HS-5 (cell line): ENCODE measurements at places on chromosomes 5 and 9.

DNA sequence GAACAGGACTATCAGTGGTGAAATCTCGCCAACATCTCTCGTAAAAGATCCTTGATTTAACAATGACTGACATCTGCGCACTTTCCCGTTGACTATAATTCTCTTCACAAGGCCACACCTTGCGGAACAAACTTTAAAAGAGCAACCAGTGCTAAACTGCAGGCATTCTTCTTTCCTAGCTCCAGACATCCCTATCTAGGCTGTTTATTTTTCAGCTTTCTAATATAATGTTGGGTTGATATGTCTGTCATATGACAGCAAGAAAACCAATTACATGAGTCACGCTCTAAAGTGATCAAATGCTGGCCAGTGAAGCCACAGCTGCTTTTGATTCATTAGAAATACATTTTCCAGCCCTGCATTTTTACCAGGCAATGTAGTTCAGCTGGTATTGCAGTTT lies 162.5 kb downstream of the ELAVL2 start:
- peak; percentile 34 for DNase-seq

- DNase-seq = peak; percentile 11
Measured at GRCh38 chr5:106094204-106094607, 1576.5 kb downstream of the EFNA5 start.

DNA sequence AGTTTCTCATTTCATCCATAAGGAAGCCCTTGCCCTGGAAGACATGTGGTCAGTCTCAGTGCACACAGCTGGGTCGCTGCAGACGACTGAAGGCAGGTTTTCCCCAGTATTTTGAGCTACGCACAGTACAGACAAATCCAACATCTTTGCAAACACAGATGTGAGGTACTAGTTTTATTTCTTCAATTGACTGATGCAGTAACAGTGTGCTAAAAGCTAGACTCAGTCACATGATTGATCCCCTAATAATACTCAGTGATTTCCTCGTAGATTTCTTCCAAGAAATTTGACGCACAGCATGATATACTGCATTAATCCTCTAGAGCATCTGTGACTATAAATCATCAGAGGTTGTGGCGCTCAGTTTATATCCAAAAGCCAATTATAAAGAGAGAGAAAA lies 346.1 kb downstream of the DIRAS2 start:
- DNase-seq = no peak

DNA sequence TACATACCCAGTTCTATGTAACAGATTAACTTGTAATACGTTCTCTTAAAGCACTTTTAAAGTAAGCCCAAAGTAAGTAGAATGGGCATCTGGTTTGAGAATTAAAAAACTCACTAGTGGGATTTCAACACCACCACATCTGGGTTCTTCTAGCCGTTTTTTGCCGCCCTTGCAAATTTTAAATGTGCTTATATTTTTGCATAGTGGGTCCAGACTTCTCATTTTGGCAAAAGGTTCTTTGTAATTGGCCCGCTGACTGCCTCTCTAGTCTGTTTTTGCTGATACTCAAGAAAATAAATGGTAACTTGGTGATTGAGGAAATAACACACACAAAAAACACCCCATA lies 582 bp upstream of the FBXO4 start:
- no peak for DNase-seq

DNA sequence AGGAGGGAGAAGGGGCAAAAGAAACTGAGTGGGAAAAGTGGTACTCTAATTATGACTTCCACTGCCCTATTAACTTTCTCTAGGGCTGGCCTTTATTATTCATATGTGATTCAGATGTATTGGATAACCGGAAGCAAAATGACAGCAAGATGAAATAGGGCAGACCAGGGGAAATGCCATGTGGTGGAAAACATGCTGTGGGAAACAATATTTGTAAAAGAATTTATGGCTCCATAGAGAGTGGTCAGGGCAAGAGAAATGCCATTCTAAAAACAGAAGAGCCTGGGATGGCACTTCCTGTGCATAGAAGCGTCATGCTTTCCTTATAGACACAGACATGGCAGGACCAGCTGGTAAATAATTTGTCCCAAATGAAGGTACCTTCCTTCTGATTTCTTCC lies 67.7 kb downstream of the MEGF10 start:
- peak; percentile 87 for DNase-seq

DNA sequence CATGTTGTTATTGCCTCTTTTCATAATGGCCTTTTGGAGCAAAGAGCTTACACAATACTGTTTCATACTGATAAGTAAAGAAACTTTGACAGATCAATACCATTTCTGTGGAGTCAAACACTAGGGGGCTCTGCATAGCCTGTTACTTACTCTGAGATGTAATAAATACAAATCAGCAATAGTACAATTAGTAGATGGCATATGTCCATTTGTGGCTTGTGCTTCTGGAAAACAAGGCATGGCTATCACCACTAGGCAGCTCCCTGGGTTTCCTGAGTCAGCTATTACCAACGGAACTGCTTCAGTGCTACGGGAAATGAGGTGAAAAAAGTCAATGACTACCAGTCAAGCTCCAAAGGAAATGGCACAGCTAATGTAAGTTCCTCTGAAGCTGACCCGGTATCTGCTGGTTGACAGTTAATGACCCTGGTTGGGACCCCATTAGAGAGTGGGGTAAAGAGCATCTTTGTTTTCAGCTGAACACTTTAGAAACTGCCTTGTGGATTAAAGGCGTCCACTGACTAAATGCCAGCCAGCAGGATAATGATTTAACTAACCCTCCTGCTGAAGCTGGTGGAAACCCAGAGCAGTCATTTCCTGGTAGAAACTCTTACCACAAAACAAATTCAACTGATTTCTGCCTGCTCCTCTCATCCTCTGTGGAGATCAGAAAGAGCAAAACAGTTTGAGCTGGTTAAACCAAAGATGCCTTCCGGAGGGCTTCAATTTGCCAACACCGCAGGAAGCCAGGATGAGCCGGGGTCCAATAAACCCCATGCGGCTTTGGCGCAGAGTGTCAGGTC lies 69.0 kb upstream of the FAM169A start:
- no peak for DNase-seq

DNA sequence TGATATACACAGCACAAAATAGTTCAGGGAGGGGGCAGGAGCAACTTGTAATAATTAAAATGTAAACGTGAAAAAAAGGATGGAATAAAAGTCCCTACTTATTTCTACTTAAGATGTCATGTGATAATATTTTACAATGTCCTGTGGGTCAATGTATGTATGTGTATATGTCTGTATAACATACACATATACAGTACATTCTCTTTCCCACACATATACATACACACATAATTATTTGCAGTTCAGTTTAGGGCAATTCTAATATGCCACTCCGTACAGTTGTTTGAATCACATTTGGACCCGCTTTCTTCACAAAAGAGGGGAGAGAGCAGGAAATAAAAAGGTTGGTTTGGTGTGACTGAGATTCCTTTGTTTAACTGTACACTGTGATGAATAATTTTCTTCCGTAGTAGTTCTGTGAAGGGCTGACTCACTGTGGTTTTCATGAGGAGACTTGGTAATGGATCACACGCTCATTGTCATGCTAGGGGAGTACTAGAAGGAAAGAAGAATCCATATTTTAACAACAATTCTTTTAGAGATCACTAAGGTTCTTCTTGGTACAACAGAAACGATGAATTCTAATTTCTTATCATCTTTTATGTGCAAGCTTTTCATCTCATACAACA lies 26.2 kb upstream of the ACOT12 start:
- peak; percentile 77 for DNase-seq

DNA sequence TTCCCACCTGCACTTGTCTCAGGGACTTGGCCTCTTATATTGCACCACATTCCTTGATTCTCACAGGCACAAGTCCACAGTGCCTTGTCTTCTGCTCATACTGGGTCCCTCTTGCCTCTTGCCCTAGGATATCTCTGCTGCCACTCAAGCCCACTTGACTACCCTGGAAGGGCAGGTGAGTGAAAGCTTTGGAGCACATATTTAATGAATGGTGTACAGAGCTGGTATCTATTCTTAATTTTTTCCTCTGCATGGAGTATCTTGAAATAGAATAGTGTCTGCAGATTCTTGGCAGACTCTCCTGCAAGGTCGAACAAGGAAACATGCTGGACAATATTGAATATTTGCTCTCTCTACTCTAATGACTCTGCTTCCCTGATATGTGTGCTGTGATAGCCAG lies 1248.0 kb downstream of the MAT2B start:
- no peak for DNase-seq

GRCh38 chr5:14591548-14591947 lies 10.0 kb downstream of the OTULINL start:
- peak; percentile 34 for DNase-seq

- DNase-seq = peak; percentile 38
Measured at GRCh38 chr5:164203581-164204225, 698.3 kb downstream of the MAT2B start.
